ENCODE measurements at places on chromosomes 7 and 10.

DNA sequence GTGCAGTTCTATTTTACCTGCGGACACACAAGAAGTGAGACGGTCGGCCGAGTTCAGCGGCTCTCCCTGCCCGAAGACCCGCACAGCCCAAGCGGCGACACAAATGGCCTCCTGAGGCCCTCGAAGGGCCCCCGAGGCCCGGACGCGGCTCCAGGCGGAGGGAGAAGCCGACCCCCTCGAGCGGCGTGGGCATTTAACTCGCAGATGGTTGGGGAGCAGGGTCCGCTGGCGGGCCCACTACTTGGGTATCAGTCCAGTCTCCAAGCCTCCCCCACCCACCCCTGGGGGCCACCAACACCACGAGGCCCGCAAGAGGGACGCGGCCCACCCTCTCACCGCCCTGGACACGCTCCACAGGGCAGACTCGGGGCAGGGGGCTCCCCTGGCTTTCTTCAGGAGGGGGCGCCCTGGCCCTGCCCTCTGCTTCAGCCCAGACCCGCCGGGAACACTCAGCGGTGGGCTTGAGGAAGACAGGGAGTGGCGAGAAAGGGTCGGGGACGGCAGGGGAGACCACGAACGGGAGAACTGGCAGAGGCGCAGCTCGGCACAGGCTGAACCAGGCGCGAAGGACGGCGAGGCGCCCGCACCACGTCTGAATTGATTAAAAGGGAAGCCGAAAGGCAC is 1.7 kb downstream of the IGF2BP3 start:
- no peak for DNase-seq

DNA sequence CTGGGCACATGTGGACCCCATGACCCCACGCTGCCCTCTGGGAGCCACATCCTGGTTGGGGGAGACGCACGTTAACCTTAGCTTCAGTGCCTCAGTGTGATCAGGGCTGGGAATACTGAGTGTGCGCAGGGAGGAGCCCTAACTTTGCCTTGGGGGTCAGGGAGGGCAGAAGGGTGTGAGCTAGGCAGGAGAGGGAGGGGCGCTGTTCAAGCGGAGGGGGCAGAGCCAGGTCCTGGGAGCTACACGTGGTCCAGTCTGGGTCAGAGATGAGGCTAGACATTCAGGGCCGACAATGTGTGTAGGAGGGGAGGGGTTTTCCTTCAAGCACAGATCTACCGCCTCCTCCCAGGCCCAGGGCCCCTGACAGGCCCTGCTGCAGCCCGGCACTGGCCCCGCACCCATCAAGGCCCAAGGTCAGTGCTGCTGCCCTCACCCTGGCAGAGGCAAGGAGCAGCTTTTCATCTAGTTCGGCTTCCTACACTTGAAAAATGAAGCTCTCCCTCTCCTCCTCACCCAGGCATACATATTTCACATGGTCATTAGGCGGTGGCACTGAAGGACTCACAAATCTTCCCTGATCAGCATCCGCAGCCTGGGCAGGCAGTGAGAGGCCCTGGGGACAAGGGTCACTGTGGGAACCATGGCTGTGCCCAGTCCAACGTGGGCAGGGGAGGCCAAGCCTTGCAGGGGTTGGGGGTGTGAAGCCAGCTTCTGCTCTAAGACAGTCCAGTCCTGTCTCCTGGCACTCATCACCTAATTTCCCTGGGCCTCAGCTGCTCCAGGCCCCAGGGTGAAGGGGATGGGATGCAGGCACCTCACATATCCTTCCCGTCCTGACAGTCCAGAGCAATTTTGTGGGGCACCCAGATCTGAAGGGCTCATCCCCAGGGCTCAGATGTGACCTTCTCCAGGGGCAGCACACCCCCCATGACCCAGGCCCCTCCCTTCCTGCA is 47.3 kb downstream of the C10orf105 start:
- DNase-seq, result peak; percentile 42

DNA sequence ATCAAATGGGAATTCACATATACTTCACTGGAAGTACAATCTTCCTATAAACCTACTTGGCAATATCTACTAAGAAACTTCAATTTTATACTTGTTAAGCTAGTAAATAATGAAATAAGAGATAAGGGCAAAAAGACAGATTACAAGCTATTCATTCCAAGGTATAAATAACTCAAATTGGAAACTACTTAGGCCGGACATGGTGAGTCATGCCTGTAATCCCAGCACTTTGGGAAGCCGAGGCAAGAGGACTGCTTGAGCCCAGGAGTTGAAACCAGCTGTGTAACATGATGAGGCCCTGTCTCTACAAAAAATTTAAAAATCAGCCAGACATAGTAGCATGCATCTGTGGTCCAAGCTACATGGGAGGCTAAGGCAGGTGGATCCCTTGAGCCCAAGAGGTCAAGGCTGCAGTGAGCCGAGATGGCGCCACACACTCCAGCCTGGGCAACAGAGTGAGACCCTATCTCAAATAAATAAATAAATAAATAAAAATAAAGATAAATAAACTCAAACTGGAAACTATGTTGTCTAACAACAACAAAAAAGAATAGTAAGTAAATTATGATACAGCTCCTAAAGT is 37.6 kb downstream of the ARHGAP21 start:
- DNase-seq, result no peak

DNA sequence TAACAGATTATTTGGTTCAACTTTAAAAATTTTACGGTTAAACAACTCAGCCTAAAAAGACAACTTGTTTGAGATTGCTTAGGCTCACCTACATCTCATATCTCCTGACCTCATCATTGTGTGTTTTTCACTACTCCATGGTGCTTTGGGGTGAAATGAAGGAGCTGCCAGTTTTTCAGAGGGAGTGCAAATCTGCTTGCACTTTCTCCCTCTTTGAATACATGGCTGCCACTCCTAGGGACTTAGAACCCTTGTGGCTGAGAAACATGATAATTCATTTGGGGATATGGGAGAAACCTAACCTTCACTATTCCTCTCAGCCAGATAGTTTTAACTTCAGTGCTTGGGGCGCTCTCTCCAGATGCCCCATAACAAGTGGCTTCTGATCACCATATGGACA is 2.7 kb downstream of the CCSER2 start:
- DNase-seq, result no peak

- DNase-seq, result no peak
Measured at GRCh38 chr7:918441-919113, 35.9 kb downstream of the ADAP1 start.

DNA sequence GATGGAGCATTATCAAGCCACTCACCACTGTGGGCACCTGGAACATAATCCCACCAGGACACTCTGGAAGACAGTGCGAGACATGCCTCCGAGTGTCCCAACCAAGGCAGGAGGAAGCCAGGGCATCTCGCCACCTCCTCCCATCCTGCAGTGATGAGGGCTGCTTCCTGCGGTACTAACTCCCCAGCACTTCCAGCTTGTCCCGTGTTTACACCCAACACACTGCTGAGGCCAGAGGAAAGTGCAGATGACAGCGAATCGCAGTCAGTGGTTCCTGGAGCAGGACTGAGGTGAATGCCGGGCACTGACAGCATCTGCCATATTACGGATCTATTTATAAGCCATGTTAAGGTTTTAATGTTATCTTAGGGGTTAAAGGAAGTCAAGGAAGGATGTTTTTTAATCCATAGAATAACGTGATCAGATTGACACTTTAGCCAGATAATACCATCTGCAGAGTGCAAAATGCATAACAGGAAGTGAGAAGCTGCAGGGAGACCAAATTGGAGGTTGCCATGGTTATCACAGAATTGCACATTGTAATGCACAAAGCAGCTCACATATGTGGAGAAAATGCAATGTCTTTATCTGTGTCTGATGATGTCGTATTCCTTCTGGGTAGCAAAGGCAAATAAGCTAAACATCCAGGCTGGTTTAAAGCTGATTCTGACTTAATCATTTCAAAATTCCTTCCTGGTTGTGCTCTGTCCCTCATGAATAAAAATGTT is 314.1 kb upstream of the C7orf33 start:
- no peak for DNase-seq

GRCh38 chr7:123492485-123492884 is 41.9 kb downstream of the IQUB start:
- no peak for DNase-seq

DNA sequence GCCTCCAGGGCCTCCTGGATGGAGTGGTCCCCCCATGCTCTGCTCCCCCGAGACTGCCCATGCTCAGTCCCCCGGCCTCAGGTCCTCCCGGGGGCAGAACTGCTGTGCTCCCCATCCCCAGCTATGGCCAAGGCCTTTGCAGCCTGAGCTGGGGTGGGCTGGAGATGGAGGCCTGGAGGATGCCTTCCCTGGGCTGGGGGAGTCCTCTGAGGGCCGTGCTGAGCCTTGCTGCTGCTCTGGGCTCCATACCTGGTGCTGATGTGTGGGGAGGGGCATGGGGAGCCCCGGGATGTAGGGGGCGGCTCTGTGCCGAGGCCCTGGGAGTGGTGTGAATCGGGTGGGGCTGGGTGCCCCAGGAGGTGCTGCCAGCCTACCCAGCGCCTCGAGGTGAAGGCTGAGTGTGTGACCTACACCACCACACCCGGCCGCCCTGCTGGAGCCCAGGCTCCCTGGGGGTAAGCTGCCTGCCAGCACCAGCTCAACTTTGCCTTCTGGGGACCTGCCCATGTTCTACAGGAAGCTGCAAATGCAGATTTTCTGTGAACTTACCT is 109.5 kb downstream of the UNCX start:
- DNase-seq, result no peak

GRCh38 chr7:133484086-133484485 is 231.2 kb downstream of the EXOC4 start:
- no peak for DNase-seq

DNA sequence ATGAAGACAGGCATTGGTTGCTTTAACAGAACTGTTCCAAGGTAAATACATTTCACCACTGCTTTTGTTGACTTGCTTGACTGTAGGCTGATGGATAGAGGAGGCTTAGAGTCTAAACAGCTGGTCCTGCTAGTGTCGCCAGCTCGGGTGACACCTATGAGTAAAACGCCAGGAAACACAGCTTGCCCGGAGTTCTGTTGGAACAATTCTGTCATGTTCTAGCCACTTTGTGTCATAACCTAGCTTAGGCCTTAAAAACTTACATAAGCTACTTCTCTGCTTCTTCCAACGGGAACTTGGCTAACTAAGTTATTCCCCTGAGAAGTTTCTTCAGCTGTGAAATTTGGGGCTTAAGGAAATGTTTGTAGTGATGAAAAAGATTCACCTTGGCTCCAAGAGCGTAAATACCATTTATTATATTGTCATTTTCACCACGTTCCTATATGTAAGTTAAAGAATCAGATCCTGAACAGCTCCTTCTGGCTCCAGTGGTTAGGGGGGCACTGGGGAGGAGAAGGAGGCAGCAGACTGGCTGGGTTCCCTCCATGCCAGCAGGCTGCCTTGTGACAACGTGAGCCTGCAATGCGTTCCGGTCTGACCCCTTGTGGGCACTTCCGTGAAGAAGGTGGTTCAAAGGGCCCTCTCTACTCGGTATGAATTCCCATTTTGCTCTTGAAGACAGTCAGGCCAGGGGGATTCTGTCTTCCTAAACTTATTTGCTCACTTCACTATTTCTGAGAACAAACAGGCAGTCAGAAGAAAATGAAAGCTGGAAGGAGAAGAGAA is 253.2 kb downstream of the BMPER start:
- no peak for DNase-seq

DNA sequence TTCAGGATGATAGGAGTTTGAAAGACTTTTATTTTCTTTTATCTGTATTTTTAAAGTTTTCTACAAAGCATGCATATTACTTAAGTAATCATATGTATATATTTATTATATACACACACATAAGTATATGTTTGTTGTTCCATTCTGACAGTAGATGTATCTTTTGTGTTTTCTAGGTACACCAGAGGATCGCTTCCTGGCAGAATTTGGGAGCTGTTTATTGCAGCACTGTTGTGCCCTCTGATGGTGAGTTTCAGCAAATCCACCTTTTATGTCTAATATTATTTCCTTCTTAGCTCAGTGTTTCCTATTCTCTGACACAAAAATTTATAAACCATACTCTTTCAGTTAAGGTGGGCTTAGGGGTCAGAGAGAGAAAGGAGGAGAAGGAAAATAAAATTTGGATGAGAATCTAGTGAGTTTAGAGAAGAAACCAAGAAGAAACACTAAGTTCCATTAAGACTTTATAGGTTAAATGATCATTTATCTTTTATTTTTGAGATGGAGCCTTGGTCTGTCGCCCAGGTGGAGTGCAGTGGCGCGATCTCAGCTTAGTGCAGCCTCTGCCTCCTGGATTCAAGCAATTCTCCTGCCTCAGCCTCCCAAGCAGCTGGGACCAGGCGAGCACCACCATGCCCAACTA is 59.2 kb upstream of the OIT3 start:
- peak; percentile 57 for DNase-seq

GRCh38 chr7:96067321-96067720 is 254.6 kb downstream of the SLC25A13 start:
- no peak for DNase-seq

- no peak for DNase-seq
Measured at GRCh38 chr10:43046288-43046991, 30.4 kb upstream of the RET start.

GRCh38 chr10:109386921-109387320 is 536.4 kb downstream of the XPNPEP1 start:
- DNase-seq, result no peak

DNA sequence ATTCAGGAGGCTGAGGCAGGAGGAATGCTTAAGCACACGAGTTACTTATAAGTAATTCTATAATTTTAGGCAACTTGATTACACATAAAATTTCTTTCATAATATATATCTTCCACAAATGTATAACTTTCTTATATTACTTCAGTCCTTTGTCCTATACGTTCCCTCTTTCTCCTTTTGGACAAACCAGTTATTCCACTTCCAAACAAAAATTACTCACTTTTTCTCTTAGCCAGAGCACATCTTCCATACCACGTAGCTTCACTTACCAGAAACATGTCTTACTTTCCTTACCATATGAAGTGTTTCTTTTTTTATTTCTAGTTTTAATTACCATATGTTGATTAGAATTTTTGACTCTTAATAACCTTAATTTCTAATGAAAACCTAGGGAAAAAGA is 64.6 kb downstream of the ARL5B start:
- DNase-seq, result no peak

GRCh38 chr7:30663414-30663813 is 18.8 kb downstream of the CRHR2 start:
- no peak for DNase-seq

GRCh38 chr7:135368416-135369186 is 135.0 kb downstream of the STRA8 start:
- no peak for DNase-seq

DNA sequence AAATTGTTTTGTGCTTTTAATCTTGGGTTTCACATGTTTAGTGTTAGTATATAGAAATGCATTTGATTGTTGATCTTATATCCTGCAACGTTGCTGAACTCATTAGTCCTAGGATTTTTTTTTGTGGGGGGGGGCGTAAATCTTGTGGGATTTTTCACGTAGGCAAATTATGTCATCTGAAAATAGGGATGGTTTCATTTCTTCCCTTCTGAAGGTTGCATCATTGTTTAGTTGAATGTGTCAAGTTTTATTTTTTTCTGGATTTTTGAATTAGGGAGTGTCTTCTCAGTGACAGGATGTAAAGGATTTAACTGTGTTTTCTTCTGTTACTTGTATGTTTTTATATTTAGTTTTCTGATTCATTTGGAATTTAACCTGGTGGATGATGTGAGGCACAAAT is 26.7 kb downstream of the MKLN1 start:
- DNase-seq, result no peak

- no peak for DNase-seq
Measured at GRCh38 chr10:36271627-36272340, 629.7 kb upstream of the FZD8 start.

GRCh38 chr7:70855373-70855772 is 276.6 kb upstream of the GALNT17 start:
- no peak for DNase-seq
